ENCODE measurements at places on chromosomes 1 and 21.
A peak's percentile ranks its signal among the peaks of the same experiment; 100 is the strongest.

- no peak for DNase-seq
Observed at GRCh38 chr1:9164919-9165318, 36.0 kb upstream of the GPR157 start.

DNA sequence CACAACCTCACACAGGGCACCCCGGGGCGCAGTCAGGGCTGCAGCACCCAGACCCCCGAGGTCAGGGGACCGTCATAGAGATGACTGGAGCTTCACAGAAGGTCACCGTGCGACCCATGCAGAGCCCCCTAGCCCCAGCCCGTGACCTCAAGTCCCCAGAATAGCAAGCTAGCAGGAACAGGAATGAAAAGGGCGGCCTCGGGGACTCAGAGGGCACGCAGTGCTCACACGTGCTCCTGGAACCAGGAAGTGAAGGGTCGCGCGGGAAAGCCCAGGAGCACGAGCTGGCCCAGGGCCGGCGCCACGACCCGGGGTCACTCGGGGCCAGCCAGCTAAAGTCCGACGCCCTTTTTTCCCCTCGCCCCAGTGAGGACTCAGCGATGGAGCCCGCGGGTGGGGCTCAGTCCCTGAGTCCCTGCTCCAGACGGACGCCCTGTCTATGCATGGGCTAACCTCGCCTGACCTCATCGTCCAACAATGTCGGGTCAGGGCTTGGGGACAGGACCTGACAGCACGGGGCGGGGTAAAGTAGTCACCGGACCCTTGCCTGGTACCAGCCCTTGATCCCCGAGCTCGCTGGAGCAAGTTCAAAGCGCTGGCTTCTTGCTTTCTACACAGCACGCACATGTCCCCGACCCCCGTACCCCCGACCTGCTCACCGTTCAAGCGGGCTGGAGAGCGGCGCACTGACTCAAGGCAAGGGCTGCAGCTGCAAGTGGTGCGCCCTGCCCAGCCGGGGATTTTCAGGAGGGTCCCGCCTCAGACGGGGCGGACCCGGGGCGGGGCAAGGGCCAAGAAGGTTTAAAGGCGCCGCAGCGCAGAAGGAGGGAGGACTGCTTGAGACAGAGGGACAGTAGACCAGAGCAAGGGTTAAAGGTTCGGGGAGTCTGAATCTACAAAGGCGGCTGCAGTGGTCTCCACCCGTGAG is at the start of gene TAGLN2:
Gene TAGLN2 (minus strand): TSS at position 717 of the 928 bp plus-strand sequence. CDS start 4,998 bp downstream, outside the sequence.
- peak; percentile 90 for DNase-seq

- no peak for DNase-seq
Observed at GRCh38 chr1:91952187-91952586, 3.0 kb downstream of the BRDT start.

- DNase-seq, result no peak
Observed at GRCh38 chr21:36697060-36697850, 1.7 kb upstream of the SIM2 start.

DNA sequence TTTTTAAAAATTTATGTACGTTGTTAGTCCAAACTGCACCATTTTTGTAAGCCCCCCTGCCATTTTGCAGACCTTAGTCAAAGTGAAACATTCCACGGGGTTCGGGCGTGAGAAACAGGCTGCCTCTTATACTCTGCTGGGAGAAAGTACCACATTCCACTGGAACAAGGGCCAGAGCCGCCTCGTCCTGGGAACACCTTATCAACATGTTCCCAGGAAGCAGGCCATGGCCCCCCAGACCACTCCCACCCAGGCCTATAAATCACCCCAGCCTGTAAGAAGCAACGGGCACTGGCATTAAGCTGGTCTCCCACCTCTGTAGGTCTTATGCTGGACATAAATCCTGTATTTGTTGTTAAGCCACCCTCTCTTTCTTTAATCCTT is 854 bp upstream of the ZRANB2 start:
- peak; percentile 3 for DNase-seq

GRCh38 chr1:20172033-20172590 is 13.8 kb upstream of the UBXN10 start:
- DNase-seq, result no peak

DNA sequence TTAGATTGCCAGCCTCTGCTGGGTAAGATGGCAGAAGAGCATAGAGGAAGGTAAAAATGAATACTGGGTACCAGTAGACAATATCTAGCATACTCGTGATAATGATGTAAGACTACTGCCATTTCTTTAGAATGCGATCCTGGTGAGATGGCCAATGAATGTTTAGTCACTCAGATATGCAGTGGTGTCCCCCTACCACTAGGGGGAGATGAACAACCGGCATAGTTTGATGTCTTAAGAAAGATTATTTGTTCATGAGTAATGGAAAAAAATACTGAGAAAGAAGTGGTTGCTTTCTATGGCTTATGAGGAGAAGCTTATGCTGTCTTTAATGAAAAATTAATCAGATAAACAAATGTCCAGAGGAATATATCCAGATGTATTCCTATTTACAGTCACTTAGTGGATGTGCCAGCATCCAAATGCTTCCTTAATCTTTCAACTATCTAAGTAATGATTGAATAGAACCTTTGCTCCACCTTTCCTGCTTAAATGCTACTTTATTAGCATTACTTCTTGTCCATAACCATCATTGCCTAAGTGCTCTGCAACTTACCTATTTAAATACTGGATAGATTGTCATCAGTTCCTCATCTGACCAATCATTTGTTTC is 256.6 kb downstream of the ST6GALNAC3 start:
- DNase-seq, result peak; percentile 40

DNA sequence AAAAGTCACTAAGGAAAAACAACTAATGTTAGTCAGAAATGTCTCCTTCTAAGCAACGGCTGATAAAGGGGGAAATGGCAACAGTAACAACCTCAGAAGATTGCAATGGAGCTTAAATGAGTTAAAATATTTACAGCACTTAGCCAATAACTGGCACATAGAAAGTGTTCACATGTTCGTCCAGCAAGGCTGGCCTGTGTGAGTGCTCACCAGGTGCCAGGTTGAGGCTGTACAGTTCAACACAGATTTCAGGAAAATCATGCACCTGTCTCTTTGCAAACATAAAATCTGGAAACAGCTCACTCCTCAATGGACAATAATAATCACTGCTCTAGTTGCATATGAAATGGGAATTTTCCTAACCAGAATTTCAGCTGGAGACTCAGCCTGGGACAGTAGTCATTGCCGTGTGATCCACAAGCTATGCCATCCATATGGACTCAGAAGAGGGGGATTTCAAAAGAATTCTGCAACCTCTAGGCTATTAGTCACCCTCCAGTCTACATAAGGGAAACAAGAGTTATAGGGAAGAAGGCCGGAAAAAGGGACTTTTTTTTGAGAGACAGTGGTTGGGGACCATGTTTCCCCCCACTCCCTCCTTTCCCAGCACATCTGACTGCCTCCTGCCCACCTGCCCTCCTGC is 68.6 kb downstream of the SYDE2 start:
- no peak for DNase-seq
